ENCODE measurements at places on chromosomes 16 and 17. TPM values are rescaled to one million over a fixed set of nuclear protein-coding genes. Genes with fewer than 3 reads are reported as not detected.

The RASL10B gene
- polyA plus RNA-seq: 1.5 TPM

- no peak for DNase-seq
Measured at GRCh38 chr16:1784977-1785845, 2.5 kb downstream of the NUBP2 start.

- DNase-seq: peak; percentile 83
Measured at GRCh38 chr17:33292981-33293867, at the start of gene ASIC2. Gene ASIC2, minus strand, starts transcription at chr17:33293295.

GRCh38 chr16:89253548-89254287 is 36.2 kb downstream of the ZNF778 start:
- DNase-seq: no peak

- no peak for DNase-seq
Measured at GRCh38 chr17:39781031-39781860, 43.5 kb downstream of the GRB7 start.

The CDC6 gene
- polyA plus RNA-seq: 0.49 TPM

DNA sequence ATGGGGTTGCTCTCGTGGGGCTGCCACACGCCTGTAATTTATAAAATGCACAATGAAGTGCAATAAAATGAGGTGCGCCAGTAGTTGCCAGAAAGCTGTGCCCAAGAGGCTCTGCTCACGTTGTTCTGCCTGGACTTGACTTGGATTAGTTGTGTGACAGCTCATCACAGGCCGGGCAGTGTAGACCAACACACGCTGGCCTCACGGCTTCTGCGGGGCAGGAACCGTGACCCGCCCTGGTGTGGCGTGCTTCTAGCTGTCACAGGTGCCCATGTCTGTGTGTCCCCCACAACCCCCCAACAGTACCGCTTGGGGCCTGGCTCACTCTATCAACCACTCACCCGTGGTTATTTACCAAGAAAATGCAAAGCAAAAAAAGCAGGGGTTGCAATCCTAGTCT is 112.2 kb upstream of the ZNF750 start:
- DNase-seq: no peak

GRCh38 chr17:74325743-74326379 is at the start of gene KIF19:
Gene KIF19, plus strand, starts transcription at chr17:74326226. Its CDS starts 124 bp downstream, at chr17:74326350.
- no peak for DNase-seq

- DNase-seq: no peak
Measured at GRCh38 chr17:58488428-58488890, 251 bp upstream of the HSF5 start.

The EIF1 gene
- 1,166 TPM for polyA plus RNA-seq

DNA sequence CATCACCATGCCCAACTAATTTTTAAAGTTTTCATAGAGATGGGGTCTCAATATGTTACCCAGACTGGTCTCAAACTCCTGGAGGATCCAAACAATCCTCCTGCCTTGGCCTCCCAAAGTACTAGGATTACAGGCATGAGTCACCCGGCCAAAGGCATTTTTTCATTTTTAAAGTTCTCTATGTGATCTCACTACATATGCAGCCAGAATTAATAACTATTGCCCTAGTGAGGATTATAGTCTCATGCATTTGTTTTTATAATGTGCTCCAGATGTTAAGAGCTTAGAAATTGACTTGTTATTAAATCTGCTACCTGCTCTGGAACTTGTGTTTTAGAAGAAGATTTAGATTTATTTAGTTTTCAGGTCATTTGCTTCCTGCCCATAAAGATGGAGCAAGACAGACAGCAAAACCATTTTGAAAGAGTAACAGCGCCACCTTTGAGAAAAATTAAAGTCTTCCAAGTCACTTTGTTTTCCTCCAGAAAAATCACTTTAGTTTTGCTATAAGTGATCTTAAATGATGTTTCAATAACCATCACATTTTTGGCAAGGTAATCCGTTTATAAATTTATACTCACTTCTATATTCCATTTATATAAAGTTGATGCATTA is 79.5 kb downstream of the CA4 start:
- DNase-seq: no peak

DNA sequence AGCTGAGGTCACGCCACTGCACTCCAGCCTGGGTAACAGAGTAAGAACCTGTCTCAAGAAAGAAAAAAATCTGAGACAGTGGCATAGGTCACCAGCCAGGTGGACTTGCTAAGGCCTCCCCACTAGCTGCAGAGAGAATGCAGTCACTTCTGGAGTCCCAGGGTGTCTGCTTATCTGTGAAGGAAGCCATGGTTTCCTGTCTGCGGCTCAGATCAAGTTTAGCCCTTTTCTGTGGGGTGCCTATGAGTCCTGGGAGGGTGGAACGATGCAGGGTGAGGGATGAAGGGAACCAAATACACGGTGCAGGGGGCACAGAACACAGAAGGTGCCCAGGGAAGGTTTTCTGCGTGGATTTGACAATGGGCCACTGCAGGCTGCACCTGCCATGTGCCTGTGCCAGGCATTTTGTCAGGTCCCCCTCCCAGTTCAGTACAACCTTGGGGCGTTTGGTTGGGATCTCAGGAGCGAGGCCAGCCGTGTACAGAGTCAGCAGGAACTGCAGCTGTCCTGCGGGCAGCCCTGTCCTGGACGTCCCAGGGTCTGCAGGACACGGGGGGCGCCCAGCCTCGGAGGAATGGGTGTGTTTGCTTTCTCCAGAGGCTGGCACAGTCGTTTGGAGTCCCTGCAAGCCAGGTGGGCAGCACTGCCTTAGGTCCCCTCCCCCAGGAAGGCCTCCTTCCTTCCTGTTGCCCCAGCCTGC is 41.8 kb downstream of the RAB11FIP4 start:
- no peak for DNase-seq

The ASGR1 gene
- polyA plus RNA-seq: 1.4 TPM

- no peak for DNase-seq
Measured at GRCh38 chr17:18008496-18009268, 30.3 kb downstream of the ATPAF2 start.

DNA sequence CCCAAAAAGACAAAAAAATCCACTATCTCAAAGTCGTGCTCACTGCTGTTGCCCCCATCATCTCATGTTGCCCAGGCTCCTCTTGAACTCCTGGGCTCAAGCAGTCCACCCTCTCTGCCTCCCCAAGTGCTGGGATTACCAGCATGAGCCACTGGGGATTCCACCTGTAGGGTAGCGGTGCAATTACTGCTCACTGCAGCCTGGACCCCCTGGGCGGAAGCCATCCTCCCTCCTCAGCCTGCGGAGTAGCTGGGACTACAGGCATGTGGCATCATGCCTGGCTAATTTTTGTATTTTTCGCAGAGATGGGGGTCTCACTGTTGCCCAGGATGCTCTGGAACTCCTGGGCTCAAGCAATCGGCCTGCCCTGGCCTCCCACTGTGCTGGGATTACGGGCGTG is 37.9 kb upstream of the BHLHA9 start:
- DNase-seq: no peak

DNA sequence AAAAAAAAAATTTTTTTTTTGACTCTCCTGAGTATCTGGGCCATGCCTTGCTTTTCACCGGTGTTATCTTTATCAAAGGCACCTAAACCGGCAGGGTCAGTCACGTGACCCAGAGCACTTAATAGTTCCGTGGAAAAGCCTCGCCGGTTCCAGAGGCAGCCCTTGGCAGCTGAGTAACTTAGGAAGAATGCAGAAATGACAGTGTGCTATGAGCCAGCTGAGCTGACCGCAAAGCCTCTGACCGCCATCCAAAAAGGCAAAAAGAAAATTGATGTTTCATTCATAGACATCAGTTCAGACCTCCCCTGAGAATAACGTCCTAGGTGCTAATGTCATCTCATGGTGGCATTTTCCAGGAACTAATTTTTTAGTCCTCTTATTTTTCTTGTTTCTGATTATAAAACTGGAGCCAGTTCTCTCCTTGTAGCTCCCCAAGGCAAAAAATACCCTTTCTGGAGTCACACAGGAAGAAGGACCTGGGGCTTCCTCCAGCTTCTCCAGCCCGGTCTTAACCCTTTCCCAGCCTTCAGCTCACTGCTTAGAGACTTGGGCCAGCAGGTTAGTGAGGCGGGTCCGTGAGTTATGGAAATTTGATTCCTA is 122.6 kb downstream of the SOCS1 start:
- DNase-seq: peak; percentile 90

- DNase-seq: peak; percentile 98
Measured at GRCh38 chr17:19317359-19318095, 45.0 kb downstream of the B9D1 start.

GRCh38 chr16:13811834-13812233 is 108.1 kb upstream of the ERCC4 start:
- DNase-seq: no peak

DNA sequence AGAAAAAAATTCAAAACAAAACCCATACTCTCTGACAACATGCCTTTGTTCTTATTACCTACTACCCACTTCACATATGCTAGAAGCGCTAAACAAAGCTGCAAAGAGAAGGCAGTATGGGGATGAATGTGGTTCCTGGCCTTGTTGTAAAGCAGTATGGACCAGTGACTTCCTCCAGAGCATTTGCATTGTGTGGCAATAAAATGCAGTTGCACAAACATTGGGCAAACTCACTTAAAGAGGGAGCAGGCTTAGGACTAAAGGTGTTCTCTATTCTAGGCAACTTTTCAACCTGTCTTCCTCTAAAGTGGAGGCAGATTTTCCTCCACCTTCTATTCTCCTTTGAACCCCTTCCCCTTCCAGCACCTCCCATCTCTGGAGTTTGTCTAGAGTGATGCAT is 17.1 kb downstream of the TMIGD1 start:
- DNase-seq: no peak

The TBC1D3C gene
- polyA plus RNA-seq: not detected

- DNase-seq: peak; percentile 96
Measured at GRCh38 chr16:1610071-1610898, 1.6 kb downstream of the IFT140 start.

GRCh38 chr16:17152311-17152710 is 318.4 kb downstream of the XYLT1 start:
- DNase-seq: no peak

DNA sequence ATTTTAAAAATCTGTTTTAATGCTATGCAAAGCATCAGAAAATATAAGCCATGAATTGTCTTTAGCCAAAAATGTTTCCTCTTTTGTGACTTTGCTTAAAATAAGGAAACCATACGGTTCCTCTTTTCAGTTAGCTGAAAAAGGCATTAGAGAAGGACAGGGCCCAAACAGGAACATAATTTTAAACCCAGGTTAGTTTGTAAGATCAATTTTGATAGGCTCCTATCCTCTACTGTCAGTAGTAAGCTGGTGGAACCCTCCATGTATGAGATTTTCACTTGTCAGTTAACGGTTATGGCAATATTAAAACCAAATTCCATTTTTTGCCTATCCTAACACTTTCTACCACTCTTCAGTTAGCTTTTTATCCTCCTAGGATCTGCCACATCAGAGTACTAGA is 4.3 kb downstream of the EVI2B start:
- DNase-seq: no peak

The RNF222 gene
- polyA plus RNA-seq: not detected

- DNase-seq: no peak
Measured at GRCh38 chr17:55545806-55546205, 34.6 kb upstream of the SMIM36 start.

The TP53TG3B gene
- polyA plus RNA-seq: not detected

DNA sequence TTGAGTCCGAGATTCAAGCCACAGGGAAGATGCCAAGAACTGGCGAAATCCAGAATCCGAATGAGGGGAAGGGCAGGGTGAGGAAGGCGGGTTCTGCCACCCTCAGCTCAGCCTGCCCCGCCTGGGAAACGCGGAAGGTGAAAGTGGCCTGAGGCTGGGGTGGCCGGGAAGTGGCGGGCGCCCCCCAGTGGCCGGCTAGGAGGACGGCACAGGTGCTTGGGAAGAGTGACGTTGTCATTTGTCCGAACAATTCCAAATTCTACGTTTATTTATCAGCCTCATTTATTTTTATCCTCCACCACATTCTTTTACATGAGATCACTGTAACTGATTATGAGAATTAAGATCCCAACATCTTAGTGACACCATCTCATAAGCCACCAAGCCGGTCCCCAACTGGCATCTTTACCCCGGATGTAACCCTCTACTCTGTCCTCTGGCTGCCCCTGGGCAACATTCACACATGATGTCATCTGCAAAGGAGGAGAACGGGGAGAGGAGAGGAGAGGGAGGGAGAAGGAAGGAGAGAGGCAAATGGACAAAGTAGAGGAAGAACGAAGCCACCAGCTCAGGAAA is 21.3 kb downstream of the SRCIN1 start:
- DNase-seq: peak; percentile 90

DNA sequence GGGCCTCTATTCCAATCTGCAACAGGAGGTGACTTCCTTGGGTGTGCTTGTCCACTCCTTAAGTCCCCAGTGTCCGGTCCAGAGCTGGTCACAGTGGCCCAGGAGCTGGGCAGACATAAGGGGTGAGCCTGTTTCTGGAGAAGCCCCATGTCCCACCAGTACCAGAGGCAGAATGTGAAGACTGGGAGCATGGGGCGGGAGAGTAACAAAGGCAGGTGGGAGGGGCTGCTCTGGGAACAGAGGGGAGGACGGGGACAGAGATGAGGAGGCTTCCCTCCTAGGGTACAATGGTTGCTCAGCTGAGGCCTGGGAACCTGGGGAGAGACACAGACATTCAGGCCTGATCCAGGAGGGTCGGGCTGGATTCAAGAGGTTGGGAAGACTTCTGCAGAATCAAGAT is 323.3 kb upstream of the TNRC6C start:
- DNase-seq: no peak

The TEDC2 gene
- 1.7 TPM for polyA plus RNA-seq

- no peak for DNase-seq
Measured at GRCh38 chr17:48728232-48729231, at the start of gene HOXB13. Gene HOXB13, minus strand, starts transcription at chr17:48728750. Its CDS starts 157 bp downstream, at chr17:48728593.

The SDK2 gene
- 0.37 TPM for polyA plus RNA-seq

GRCh38 chr17:49513044-49513395 is 17.9 kb downstream of the NGFR start:
- no peak for DNase-seq

- DNase-seq: no peak
Measured at GRCh38 chr17:50356418-50356817, 10.5 kb downstream of the XYLT2 start.

Data from kidney (tissue), 22 donors.